ENCODE measurements at places on chromosomes 12 and 14.
A peak's percentile ranks its signal among the peaks of the same experiment; 100 is the strongest.

- DNase-seq: no peak
Observed at GRCh38 chr14:58296726-58297125, 1.6 kb upstream of the ARID4A start.

DNA sequence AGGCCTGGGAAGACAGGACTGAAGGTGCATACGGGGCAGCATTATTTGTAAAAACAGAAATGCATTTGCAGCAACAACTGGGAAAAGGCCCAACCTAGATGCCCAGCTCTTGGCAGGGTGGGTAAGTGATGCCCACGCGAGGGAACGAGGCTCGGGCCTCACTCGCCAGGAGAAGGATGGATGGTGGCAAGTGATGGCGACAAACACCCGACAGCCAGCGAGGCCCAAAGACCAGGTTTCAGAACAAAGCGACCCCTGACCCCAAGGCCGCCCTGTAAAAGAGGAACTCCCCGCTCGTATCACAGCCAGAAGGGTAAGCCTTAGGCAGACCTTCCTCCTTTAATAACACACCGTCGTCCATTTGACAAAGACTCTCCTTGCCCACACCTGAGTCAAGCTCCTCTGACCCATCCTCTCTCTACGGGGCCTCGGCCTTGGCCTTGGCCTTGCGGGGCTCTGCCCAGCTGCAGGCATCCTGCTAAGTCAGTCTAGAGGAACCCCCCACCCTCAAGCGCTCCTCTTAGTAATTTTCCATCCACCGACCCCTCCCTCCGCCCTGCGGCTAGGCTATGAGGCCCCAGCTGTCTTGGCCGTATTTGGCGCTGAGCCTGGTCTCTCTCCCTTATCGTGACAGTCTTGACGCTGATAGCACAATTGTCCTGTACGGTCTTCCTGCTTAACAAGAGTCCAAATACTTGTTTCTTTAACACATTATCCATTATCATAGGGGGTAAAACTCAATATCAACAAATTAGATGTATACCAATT lies 80.2 kb downstream of the NCOR2 start:
- no peak for DNase-seq

GRCh38 chr12:5184186-5184585 lies 140.5 kb downstream of the KCNA5 start:
- no peak for DNase-seq

DNA sequence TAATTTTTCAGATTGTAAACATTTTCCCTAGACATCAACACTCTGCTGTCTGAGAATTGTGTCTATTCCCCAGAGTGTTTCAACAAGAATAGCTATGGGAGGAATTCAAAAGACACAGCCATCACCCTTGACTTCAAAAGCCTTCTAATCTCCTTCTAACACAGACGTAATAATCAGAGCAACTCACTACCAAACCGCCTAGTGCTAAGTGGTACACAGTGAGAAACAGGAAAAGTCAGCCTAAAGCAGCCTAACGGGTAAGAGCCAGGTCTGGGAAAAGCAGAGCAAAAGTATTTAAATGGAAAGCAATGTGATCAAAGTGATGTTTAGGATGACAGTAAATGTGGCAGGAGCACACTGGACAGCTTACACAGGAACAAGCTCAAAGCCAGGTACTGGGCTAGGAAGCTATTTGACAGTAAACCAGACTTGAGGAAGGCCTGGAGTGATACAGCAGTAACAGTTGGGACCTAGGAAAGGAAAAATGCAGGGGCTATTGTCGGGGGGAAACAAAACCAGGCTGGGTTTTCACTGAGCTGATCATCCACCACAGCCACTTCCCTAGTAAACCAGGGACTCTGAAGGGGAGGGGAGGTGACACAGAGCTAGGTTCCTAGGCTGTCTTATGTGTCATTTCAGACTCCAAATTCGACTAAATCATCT lies 29.4 kb downstream of the CORO1C start:
- no peak for DNase-seq

- peak; percentile 56 for DNase-seq
Observed at GRCh38 chr12:27733052-27733656, 22.5 kb downstream of the MRPS35 start.

- no peak for DNase-seq
Observed at GRCh38 chr14:103107455-103107854, 12.9 kb downstream of the EXOC3L4 start.

- no peak for DNase-seq
Observed at GRCh38 chr12:47753021-47754001, 5.4 kb downstream of the RAPGEF3 start.

DNA sequence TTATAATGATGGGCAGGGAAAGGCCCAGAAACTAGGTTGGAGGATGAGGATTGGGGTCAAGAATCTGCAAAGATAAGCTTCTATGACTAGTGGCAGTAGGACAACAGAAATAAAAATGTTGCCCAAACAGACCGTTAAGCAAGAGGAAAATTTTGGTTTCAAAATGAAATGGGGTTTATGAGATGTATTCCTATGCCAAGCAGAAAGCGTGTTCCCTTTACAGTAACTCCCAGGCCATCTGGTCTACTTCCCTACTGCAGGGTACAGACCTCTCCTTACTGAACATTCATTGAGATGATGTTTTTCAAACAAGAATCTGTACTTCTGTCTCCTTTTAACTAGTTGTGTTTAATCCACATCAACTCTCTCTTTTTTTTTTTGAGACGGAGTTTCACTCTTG lies 20.4 kb upstream of the TMEM229B start:
- no peak for DNase-seq

GRCh38 chr12:112927925-112928324 lies 10.3 kb upstream of the OAS3 start:
- DNase-seq: no peak

- DNase-seq: no peak
Observed at GRCh38 chr14:56998728-56999127, 188.4 kb upstream of the OTX2 start.

DNA sequence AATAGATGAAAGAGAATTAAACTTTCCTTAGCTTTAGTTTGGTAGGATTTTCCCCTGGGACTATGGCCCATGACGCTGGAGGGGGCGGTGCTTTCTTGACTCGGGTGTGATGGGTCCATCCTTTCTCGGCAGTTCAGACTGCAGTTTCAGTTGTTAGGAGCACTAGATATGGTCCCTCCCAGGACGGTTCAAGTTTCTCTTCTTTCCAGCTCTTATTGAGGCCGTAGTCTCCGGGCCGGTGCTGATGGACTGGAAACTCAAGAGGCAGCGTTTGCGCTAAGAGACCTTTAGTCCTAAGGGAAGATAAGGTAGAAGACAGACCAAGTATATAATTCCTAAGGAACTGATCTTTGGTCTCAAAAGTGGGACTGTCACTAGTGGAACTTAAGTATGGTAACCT lies 111.2 kb downstream of the RIN3 start:
- DNase-seq: no peak

DNA sequence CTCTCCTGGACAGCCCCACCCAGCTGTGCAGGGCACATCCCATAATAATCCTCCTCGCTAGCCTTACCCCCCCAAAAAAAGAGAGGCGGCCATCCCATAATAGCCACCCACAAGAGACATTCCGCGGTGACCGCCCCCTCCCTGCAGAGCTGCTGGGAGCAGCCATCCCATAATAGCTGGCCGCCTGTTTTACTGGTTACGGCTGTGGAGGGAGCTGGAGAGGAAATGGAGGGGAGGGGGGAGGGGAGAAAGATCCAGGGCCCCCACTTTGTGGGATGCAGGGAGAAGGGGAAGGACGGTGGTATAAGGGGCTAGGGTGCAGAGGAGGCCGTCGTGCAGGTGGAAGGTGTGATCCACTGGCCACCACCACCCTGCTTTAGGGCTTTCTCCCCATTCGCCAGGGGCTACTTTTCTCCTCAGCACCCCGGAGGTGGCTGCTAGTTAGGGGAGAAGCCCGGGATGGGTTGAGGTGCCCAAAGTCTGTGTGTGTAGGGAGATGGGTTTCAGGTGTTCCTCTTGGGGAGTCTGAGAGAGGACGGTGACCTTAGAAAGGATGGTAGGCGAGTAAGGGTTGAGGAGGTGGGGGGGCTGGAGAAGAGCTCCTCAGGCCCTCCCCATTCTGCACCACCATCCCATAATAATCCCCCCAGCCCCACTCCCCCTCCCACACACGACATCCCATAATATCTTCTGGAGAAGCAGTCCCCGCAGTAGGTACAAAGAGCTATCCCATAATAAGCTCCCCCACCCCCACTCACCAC lies 6.0 kb upstream of the CHD4 start:
- peak; percentile 16 for DNase-seq

- no peak for DNase-seq
Observed at GRCh38 chr14:102157346-102157745, 17.6 kb downstream of the WDR20 start.

DNA sequence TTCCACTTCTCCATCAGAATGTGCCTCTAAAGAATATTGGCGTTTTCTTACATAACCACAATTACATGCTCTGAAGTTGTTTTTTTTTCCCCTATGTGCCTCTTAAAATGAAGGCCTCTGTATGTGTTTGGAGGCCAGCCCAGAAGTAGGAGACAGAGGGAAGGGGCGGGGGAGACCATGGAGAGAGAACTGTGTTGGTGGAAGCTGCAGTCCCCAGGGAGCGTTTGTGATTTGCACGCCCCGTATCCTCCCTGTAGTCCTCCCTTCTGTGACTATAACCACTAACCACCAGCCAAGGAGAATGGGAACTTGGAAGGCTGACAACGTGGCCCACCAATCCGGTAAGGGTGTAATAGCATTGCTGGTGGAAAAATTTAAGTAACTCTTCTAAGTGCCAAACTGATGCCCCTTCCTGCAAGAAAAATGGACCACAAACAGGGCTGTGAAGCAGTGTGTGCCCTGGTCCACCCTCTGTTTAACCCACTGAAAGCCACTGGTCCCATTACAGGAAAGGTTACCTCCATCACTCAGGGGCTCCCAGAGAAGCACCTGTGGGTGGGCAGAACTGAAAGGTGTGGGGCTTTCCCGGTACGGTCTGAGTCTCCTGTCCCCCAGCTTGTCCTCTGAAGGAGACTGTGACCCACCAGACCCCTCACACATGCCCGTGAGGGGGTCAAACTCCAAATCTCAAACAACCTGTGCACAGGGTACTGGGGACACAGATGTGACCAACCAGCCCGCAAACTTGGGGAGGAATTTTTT lies 36.8 kb downstream of the CCDC88C start:
- no peak for DNase-seq

DNA sequence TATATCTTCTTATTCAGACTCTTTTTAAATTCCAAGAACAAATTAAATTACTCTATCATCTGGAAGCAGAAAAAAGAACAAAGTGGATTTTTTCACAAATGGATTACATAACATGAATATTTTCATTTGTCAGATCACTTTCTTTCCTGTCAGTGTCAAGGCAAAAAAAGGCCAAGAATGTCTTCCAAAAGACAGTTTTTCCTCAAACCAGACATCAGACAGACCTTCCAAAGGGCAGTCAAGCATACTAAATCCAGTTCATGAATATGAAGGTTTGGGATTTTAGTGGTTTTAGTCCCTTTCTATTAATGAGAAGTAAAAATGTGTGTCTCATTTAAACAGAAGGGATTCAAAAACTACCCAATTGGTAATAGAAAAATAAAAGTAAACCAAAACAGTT lies 336.0 kb downstream of the CEP128 start:
- DNase-seq: no peak

DNA sequence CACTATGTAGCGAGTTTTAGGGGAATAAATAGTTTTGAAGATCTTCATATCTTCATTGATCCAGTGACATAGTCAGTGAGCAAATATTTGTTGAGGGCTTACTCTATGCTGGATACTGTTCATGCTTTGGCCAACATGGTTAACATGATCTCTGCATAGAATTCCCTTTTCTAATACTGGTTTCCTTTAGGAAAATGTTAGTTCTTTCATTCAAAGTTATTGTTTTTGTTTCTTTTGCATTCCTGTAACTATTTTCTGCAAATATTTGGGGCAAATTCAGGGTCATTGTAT lies 226.5 kb downstream of the C12orf50 start:
- DNase-seq: no peak

DNA sequence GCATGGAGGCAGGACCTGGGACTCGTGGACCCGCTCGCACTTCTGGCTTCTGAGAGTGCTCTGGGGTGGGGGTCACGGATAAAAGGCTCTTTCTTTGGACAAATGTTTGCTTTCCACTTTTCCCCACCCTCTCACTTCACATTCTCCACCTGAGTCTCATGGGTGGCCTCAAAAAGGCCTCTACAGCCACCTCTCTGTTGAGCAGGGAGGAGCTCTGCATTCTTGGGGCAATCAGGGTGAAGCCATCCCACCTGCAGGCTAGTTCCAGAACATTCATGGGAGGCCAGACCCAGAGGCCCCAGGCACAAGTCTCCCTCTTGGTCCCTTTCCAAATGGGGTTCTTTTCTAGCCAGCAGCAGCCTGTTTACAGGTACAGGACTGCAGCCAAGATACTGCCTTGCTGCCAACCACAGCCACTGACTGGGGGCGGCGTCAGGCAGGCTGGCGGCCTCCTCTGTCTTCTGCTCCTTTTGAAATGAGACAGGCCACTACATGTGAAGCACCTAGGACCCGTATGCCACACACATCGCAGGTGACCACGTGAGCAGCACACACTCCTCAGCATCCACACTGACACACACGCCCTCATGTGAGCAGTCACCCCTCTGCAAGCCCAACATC lies 18.2 kb upstream of the CEBPE start:
- no peak for DNase-seq

GRCh38 chr12:129394177-129394825 lies 509.5 kb downstream of the TMEM132D start:
- DNase-seq: no peak

DNA sequence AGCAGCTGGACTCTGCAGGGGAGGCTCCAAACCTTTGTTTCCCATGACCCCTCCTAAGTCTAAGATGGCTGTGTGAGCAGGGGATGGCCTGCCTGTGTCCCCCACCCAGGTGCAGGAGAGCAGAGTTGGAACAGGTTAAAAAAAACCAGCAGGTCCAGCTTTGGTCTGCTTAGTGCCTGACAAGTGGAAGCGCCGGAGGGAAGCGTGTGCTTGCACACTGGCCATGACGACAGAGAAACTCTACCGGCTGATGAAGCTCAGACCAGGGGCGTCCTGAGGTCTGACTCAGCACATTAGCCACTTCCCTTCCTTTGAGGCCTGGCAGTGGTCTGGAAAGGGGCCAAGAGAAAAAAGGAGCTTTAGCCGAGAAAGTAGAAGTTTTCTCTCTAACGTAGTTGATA lies 280.1 kb downstream of the VRK1 start:
- DNase-seq: no peak

DNA sequence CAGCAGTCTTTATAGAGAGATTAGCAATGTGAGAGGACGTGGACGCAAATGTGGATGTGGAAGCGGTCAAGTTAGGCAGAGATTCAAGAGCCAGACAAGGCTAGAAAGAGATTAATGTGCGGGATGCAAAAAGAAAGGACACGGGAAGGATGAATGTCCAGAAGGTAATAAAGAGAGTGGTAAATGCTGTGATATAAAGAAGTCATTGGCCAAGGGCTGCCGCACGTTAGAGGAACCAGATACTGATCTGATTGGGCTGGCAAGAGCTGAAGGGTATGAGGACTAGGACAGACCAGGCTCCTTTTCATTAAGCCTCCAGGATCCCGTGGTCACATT lies 59.5 kb downstream of the DHRS2 start:
- no peak for DNase-seq

GRCh38 chr12:32671930-32672780 lies 6.9 kb upstream of the DNM1L start:
- peak; percentile 54 for DNase-seq

DNA sequence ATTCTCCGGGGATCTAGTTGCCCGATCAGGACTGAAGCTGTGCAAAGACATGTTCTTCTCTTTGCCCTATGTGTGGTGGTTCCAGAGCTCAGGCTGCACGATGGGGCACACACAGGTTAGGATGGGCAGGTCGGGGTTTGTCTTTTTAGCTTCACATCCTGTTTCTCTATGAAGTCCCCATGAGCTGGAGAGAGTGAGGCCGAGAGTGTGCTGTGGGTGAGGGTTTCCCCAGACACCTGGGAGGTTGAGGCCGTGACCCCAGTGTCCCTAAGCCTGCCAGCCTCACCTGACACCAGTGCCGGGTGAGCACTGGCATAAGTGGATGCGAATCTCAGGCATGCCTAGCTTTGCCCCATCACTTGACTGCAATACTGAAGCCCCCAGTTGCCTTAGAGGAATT lies 32.9 kb upstream of the IGF1 start:
- DNase-seq: no peak

Measured in germinal center (tissue), 1 donor.